Activated CD4-positive, alpha-beta T cell treated with anti-CD3 and anti-CD28 coated beads, Interleukin-2, amount 50 U/mL, for 24 hours (primary cell): ENCODE measurements at places on chromosomes 16 and 17.

DNA sequence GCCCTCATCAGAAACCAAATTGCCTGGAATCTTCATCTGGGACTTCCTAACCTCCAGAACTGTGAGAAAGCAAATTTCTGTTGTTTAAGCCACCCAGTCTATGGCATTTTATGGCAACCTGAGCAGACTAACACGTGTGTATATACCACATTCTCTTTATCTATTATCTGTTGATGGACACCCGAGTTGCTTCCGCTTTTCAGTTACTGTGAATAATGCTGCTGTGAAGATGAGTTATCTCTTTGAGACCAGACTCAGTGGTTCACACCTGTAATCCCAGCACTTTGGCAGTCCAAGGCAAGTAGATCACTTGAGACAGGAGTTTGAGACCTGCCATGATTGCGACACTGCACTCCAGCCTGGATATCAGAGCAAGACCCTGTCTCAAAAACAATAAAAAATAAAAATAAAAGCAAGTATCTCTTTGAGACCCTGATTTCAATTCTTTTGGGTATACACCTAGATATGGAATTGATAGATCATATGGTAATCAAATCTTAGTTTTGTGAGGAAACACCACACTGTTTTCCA, 27.2 kb upstream of the CNEP1R1 start:
- DNase-seq = no peak

DNA sequence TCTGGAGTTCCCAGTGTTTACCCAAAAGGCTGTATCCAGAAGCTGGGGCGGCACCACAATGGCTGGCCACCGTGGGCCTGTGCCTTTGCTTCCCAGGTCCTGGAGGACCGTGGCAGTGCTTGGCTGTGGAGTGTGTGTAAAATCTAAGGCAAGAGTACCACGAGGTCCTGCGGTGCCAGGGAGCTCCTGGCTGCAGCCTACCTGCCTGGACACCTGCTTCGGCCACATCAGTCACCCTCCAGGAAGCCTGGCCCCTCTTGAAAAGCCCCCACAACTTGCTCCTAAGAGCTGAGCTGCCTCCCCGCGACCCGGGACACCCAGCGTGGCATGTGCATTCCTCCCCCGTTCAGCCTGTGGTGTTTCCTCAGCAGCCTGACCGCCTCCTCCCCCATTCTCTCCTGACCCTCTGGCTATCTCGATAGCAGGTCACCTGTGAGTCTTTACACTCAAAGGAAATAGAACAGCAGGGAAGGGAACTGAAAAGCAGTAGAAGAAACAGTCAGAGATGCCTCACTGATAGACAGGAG, 7.9 kb downstream of the TIMM22 start:
- no peak for DNase-seq

DNA sequence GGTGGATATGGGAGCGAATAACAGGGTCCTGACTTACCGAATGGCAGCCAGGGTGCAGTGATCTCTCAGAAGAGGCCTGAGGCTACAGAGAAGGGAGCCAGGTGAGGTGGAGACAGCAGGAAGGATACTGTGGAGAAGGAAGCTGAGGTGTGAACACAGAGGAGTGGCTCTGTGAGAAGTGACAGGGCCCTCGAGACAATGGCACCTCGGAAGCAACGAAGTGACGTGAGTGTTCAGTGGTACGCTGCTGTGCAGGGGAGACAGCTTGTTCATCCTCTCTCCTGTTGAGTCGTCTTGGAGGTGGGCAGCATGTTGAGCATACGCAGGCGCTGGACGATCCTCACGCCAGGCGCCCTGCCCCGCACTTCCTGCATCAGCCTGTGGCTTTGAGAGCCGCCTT, 390.3 kb downstream of the CPPED1 start:
- no peak for DNase-seq

GRCh38 chr16:47995354-47995753, 160.4 kb downstream of the ABCC12 start:
- DNase-seq = no peak

- DNase-seq = no peak
Observed at GRCh38 chr16:61435346-61435745, 600.9 kb downstream of the CDH8 start.

- no peak for DNase-seq
Observed at GRCh38 chr17:32878211-32878610, 1.3 kb upstream of the MYO1D start.

GRCh38 chr17:41329279-41329948, 13.9 kb upstream of the KRTAP17-1 start:
- DNase-seq = no peak

DNA sequence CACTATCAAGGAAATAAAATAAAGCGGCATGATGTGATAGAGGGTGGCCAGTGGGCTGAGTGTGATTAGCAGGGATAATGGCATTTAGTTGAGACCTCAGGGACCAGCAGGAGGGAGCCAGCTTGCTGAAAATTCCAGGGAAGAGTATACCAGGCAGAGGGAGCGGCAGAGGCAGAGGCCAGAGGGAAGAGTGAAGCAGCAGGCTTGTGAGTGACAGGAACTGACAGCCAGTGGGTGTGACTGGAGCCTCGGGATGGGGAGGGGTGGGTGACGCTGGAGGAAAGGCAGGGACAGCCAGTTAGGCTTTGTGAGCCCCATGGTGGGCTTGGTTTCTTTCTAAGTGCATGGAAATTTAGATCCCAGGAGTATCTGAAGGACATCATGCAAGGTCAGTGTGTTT, 209.7 kb upstream of the CACNG3 start:
- DNase-seq = no peak

- peak; percentile 85 for DNase-seq
Observed at GRCh38 chr17:40358323-40359038, 6.1 kb downstream of the GJD3 start.

DNA sequence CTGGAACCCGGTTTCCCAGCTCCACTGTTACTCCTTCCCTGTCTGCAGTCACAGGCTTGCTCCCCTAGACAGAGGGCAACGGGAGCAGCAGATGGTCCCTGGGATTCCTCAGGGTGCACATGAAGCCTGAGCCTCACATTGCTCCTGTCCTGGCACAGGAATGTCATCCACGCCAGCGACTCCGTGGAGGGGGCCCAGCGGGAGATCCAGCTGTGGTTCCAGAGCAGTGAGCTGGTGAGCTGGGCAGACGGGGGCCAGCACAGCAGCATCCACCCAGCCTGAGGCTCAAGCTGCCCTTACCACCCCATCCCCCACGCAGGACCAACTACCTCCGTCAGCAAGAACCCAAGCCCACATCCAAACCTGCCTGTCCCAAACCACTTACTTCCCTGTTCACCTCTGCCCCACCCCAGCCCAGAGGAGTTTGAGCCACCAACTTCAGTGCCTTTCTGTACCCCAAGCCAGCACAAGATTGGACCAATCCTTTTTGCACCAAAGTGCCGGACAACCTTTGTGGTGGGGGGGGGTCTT, 1.6 kb upstream of the DECR2 start:
- no peak for DNase-seq

- no peak for DNase-seq
Observed at GRCh38 chr16:78163772-78164670, 64.6 kb downstream of the WWOX start.

DNA sequence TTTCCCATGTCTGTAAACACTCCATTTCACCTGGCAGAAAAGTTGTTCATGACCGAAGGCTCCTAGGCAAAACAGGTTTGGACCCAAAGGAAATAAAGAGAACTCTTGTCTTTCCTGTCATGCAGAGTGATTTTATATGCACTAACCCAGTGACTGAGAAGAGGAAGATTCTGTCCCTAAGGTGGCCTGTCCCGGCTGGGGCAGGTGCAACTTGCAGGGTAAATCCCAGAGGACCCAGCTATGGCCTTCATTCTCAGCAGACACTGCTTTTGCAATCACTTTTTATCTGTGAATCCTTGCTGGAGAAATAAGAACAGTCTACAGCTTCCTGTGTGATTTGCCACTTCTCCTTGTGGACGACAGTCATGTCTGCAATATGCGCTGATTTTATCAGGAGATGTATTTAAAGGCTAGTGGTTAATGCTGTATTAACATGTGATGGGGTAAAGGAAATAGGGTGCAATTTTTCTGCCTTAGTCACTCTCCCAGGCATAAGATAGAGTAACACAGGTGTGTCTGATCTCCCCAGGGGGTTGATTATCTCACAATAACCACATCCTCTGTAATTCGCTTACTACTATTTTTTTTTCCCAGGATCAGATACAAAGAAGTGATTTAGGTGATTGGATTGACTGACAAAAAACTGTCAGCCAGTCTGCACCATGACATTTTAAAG, 696.8 kb upstream of the SOX9 start:
- no peak for DNase-seq

DNA sequence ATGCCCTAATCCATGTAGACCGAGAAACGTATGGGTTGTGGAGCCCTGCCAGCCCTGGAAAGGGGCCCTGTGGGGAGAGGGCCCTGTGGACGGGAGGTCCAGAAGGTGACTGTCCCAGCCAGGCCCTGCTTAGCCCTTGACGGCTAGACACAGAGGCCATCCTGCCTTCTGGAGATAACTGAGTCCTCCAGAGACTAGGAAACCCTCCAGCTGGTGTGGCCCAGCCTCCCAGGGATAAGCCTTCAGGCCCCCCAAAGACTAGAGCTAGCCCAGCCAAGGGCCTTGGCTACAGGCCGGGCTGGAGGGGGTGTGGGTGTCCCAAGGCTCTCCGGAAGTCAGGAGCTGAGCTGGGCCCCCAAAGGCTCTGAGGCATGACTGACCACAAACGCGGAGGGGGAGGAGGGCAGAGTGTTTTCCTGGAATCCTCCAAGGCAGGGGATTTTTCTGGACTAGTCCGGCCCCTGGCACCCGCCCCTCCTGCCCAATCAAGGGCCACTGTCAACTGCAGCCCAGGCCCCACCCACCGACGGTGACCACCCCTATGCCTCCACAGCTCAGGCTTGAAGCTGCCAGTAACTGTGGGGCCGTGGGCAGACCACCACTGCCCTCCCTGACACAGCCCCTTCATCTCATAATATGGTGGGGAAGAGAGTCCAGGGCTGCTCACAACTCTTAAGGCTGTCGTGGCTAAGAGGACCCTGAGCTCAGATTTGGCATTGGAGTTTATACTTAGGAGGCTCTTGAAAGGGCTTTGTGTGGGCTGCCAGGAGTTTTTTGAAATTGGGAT, 885 bp upstream of the VASN start:
- no peak for DNase-seq

- no peak for DNase-seq
Observed at GRCh38 chr16:4344983-4345835, 5.9 kb downstream of the PAM16 start.

DNA sequence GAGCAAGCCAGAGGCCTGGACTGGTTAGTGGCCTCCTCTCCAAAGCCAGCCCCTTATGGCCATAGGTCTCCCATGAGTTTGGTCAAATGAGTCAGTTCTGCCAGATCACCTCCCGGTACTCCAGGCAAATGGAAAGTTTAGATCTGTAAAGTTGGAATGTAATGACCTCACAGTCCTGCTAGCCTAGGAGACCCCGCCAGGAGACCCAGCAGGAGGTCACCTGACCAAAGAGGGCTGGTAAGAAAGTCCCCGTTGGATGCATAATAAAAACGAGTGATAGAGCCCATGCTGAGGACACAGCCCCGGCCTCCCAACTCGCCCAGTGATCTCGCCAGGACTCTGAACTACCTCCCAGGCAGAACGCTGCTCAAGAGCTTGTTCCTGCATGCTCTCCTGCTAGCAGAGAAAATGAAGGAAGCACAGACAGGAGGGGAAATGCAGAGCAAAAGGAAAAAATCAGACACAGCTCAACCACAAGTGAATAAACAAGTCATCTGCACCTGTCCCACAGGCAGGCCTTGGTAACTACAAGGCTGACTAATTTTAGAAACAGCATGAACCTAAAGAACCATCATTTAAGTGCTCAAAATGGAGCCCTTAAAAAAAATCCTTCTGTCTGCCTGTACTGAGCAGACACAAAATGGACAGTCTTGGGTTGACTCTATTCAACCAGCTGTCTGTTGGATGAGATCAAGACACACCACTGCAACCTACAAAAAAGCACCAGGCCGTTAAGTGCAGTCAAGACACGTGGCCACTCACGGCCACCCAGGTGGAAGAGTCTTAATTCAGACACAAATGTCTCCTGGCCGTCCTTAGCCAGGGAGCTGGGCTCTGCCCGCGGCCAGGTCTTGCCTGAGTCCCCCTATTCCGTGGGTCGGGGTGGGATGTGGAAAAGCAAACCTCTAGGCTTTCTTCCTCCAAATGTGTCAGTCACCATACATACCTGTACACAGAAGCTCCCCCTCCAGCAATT, 9.2 kb downstream of the CDIP1 start:
- DNase-seq = peak; percentile 33

GRCh38 chr17:77233635-77234334, 93.0 kb downstream of the SEC14L1 start:
- DNase-seq = no peak

DNA sequence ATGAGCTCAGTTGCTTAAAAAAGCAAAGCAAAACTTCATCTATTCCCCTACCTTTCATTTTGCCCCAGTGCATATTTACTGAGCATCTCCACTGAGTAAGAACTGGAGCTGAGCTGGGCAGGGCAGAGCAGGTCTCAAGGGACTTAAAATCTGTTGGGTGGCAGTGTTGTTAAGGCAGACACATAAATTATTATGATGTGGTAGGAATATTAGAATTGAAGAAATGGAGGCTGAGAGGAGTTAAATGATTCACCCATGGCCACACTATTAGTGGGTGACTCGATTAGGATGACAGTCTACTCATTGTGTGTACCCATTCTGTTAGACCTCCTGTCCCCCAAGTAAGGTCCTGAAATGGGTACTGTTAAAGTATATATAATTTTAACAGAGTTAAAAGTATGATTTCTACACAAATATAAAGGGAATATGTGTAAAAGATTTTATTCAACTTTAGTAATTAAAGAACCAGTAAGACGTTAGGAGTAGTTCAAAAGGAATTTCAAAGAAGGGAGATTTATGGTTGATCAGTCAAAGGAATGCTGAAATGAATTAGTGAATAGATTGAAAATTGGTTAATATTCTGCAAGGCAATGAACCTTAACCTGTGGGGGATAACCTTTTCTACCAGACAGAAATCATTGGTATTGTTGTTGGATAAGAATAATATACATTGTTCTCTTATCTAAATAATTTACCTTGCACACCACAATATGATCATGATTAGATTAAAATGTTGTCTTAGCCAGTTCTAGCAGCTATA, 17.5 kb downstream of the ITGB3 start:
- no peak for DNase-seq

GRCh38 chr16:81066681-81067080, 10.4 kb downstream of the C16orf46 start:
- DNase-seq = no peak

- no peak for DNase-seq
Observed at GRCh38 chr16:23368469-23368868, 66.4 kb downstream of the SCNN1B start.

DNA sequence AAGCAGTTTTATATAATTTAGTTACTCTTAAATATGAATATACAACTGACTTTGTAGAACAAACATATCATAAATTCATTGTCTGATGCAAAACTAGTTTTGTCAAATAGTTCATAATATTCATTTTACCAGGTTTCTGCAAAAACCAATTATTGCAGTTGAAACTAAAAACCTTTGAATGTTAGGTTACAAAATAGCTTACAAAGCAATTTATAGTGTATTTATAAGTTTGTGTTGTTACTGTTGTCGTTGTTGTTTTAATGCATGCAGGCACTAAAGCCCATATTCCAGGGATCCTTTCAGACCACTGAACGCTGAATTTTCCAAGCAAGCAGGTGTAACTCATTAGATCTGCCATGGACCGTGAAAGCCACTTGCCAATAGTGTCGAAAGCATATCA, 427.6 kb downstream of the ZFHX3 start:
- DNase-seq = no peak

GRCh38 chr16:20671903-20672302, 25.6 kb downstream of the ACSM1 start:
- DNase-seq = no peak
